Activated CD4-positive, alpha-beta T cell treated with anti-CD3 and anti-CD28 coated beads for 48 hours (primary cell): ENCODE measurements at places on chromosomes 2 and 18.

- DNase-seq: no peak
Observed at GRCh38 chr2:136168720-136169119, 50.8 kb upstream of the CXCR4 start.

- DNase-seq: no peak
Observed at GRCh38 chr2:145593991-145594614, 1074.2 kb upstream of the ZEB2 start.

DNA sequence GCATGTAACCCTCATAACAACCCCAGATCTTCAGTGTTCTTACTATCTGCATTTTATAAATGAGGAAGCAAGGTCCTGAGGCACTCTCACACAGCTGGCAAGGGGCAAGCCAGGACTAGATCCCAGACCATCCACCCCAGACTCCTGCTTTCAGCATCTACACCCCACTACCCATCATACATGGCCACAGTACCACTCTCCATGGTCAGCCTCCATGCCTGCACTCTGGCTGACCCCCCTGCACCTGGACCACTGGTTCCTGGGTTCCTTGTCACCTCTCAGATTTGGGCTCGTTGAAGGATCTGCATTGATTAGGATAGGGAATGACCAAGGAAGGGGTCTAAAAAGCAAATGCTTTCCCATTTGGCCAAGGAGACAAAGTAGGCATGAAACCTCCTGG, 36.0 kb upstream of the TEX51 start:
- no peak for DNase-seq

- DNase-seq: no peak
Observed at GRCh38 chr2:174125090-174125489, 123.2 kb downstream of the OLA1 start.

DNA sequence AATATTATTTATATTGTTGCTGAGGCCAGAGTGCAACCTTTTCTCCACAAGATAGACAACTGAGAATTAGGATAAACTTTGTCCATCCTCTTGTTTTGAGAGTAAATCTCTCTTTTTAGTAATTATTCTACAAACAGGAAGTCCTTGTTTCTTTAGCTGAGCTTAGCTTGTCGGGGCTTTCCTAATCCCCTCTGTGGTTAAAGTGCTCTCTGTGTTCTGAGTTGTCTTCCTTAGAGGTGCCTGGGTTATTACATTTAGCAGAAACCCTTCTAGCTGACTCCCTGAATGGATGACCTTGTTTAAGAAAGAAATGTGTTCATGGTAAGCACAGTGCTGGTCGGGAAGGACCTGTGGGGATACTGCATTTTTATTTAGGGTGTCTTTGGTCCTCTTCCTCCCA, 12.7 kb downstream of the USP39 start:
- DNase-seq: no peak

GRCh38 chr2:176130147-176130956, 847 bp downstream of the HOXD8 start:
- DNase-seq: no peak

DNA sequence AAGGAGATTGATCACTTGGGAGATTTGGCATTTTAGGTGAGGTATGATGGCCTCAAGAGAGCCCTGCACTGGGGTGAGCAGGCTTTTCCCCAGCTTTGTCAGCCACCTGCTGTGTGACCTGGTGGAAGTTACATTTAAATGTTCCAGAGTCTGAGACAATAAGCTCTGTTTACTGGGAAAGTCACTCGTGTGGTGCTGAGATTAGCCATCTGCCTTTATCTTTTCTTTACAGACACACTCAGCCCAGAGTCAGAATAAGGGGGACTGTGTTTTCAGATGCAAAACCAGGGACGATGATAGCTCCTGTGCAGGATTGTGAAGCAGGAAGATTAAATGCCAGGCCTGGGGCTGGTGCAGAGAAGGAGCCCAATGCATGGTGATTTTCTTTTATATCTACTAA, 47.9 kb downstream of the SH3RF3 start:
- no peak for DNase-seq

DNA sequence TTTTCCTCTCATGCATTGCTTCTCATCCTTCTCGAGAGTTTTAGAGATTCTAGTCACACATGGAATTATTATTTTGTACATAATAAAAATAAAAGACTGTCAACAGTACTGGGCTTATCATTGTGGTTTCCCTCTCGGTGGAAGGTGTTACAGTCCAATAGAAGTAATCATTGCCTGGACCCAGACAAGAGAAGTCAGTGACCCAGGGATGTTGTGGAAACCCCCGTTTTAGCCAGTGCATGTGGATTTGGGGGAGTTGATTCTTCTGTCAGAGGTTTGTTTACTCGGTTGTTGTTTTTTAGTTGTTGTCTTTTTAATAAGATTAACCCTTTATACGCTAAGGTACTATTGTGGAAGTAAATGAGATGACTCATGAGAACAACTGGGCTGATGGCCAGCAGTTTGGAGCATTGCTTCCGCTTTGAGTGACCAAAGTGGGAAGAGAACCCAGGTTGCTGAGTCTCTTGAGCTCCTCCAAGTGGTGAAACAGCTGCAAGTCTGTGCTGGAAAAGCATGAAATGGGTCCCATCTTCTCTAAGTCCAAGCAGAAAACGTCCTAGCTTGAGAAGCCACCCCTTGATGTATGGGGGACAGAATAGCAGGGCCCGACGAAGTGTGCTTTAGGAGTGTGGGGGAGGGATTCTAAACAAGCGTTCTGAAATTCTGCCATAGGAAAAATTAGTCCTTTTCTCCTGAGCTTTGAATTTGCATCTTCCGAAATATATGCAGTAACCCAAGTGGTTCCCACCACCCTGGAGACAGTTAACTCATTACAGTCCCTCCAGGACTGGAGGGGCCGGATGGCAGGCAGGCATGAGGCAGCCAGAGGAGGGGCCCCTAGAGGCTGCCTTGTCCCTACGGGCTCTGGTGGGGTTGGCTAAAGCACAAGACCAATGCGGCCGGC, 61.8 kb upstream of the GPR45 start:
- no peak for DNase-seq

- DNase-seq: peak; percentile 68
Observed at GRCh38 chr18:2883076-2883735, 36.4 kb downstream of the EMILIN2 start.

GRCh38 chr2:114222344-114222743, 220.1 kb upstream of the DPP10 start:
- no peak for DNase-seq

- no peak for DNase-seq
Observed at GRCh38 chr2:858646-859045, 92.0 kb upstream of the SNTG2 start.

DNA sequence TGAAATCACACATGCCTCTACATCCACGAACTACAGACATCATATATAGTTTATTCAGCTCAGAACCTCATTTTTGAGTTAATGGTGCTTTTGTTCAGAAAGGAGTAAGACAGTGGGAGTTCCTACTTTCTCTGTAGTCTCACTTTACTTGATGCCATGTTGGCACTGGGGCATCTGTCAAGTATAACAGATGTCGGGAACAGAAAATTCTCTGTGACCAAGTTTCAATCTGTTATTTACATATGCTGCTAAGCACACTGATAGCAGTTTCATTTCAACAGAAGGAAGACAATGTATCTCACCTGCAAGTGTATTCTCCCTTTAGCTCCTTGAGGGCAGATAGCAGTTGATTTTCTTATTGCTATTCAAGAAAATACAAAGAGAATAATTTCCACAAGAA, 774.1 kb downstream of the METTL4 start:
- DNase-seq: no peak

DNA sequence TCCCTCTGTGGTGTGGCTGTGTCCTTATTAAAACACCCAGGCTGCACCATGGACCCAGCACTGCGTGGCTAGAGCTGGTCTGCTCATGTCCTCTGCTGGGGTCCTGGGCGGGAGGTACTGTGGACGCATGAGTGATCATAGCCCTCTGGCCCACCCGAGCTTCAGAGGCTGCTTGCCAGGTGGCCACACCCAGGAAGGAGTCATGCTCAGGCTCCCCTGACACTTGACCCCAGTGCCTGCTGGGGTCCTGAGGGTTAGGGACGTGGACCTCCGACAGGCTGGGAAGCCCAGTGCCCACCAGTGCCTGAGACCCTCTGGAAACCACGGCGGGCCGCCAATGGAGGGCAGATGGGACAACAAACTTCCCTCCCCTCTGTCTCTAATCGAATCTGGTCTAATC, 66.3 kb upstream of the HS6ST1 start:
- DNase-seq: no peak

GRCh38 chr2:150230004-150230403, 257.5 kb downstream of the RND3 start:
- no peak for DNase-seq

GRCh38 chr2:11679016-11679415, 9.0 kb upstream of the NTSR2 start:
- DNase-seq: no peak

GRCh38 chr2:156300337-156300736, 32.2 kb downstream of the NR4A2 start:
- DNase-seq: no peak

GRCh38 chr18:11654736-11655605, 34.1 kb upstream of the GNAL start:
- DNase-seq: peak; percentile 76

GRCh38 chr18:476251-476664, 24.2 kb downstream of the COLEC12 start:
- DNase-seq: no peak

- DNase-seq: no peak
Observed at GRCh38 chr2:164617466-164617865, 3.8 kb downstream of the GRB14 start.

DNA sequence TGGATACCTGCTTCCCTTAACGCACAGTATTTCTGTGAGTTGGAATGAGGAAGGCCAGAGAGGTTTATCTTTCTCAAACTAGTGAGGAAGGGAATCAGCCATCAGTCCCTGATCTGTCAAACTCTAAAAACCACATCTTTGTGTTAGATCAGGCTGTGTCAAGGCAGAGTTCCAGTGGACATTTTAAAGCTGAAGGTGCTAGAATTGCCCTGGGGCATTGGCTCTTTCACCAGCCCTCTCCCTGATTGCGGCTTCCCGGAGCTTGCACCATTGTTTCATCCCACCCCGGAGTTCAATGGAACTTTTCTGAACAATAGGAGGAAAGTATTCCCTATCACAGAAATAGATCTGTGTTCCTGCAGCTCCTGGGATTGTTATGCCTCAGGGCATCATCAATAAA, 110.2 kb downstream of the RNF144A start:
- DNase-seq: no peak

- no peak for DNase-seq
Observed at GRCh38 chr2:30704309-30705020, 102.8 kb downstream of the CAPN13 start.

GRCh38 chr18:62464266-62464665, 58.6 kb upstream of the ZCCHC2 start:
- no peak for DNase-seq

DNA sequence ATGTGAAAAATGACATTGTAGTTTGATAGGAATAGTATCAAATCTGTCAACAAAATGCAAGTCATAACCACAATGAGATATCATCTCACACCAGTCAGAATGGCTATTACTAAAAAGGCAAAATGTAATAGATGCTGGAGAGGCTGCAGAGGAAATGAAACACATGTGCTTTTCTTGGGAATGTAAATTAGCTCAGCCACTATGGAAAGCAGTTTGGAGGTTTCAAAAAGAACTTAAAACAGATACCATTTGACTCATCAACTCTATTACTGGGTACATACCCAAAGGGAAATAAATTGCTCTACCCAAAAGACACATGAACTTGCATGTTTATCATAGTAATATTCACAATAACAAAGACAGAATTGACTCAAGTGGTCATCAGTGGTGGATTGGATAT, 572.6 kb downstream of the TRIB2 start:
- no peak for DNase-seq

DNA sequence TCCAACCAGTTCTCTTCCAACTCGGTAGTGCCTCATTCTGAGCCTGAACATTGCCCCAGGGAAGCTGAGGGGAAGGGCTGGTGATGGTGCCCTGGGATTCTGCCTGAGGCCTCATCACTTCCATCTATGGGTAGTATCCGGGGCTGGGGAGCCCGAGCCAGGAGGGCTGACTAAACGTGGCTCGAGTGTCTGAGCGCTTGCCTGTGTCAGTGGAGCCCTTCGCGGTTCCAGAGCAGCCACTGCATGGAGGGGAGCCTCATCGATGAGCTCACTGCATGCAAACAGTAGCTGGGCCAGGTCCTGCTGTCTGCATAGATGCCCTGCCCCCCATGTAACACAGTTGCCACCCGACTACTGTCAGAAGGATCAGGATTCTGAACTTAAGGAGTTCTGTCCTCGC, 129.3 kb downstream of the GLI2 start:
- DNase-seq: no peak

DNA sequence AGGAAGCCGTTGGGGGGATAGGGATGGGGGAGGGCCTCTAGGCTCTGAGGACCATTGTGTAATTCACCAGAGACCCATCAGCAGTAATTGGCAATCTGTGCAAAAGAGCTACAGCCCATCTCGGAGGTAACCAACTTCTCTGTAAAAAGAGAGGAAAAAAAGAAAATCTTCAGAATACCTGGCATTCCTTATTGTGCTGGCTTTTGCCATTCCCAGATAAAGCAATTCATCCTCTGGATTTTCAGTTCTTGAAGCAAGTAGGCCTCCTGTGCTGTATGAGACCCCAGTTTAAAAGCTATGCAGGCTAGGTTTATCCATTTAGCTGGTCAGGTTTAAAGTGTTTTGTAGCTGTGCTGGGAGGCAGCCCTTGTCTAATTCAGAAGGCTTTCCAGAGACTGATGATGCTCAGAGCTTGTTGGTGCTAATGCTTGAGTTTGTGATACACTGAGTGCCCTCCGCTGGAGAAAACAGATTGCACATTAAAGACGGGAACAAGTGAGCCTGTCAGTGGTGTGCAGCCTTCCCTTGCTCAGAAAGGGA, at the start of gene LRRTM4:
TSS of gene LRRTM4 (minus strand) at position 446 of the 540 bp plus-strand sequence.
- DNase-seq: no peak

DNA sequence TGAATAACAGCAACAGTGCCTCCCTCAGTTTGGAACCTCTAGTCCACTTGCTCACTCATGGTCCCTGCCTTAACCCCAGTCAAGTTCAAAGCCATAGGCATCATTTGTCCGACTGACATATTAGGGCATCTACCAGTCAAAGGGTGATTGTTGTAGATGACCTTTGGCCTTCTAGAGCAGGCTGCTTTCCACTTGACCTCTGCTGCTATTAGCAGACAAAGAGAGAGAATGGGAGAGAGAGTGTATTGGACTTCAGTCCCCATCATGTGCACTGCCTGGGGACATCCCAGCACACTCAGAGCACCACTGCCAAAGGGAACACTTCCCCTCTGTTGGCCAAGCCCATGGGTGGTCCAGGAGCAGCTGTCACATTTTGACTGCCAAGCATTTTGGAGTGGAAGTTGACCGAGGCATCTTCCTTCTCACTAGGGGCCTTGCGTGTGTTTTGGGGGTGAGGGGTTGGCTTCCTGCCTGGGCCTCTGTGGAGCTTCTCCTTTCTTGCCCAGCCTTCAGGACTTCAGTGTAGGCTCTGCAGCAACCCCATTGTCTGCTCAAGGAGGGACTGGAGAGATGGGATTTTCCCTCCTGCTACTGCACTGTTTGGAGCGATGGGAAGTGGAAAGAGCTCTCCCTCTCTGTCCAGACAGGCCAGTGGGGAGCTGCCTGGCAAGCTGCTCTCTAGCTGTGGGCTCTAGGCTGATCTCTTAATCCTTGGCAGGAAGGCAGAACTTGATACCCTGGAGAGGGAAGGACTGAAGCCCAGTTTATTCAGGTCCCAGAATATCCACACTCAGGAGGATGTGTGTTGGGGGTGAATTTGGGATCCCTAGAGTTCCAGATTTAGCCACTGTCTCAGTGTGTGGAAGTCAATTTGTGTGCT, 68.1 kb downstream of the TMEM247 start:
- no peak for DNase-seq
